ENCODE measurements at places on chromosomes 4 and X.

DNA sequence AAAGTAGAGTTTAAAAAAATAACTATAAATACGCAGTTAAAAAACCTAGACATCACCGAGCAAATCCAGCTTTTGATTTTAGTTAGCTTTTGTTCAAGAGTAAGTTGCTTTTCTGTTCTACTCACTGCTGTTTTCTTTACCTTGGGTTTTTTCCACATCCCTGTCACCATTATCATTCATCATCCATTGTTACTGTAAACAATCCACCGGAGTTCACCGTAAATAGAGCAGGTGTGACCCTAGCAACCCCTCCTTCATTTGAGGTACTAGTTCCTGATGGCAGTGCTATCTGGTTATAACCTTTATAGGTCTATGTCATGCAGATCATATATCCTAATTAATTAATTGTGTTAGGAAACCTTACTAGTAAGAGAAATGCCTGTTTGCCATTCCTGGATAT, 43.0 kb upstream of the TEX13D start:
- DNase-seq, result no peak

DNA sequence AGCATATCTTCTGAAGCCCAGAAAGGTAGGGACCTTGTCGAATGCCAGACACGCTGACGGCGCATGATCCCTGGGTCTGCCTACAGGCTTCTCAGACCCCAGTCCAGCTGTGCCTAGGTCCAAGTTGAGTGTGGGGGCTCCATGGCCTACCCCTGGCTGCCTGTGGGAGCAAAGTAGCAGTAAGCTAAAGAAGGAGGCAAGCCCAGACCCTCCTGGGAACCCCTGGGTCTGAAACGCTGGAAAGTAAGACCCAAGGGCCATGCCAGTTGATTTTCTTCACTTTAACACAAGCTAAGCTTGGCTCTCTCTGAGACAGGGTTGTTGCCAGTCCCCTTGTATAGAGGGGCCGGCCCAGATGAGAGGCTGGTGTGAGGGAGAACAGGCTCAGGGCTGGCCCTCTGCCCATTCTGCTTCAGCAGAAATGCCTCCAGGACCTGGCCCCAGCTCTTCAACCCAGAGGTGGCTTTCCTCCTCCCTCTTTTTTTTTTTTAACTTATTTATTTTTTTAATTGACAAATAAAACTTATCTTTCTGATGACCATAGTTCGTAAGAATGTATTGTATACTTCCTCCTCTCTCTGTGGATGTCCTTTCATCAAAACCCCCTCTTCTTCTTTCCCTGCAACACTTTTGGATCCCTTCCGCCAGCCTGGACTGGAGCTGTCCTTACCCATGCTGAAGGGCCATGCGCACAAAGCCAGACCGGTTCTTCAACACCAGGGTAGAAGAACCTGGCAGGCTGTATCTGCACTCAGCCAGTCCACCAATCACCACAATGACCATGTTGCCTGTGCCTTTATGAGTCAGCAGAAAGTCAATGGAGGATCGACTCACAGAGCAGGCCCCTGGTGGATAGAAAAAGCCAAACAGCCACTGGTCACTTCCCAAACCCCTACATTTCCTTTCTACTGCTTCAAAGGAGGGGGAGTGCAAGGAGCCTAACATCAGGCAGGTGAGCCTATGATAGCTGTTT, 7.1 kb downstream of the AWAT2 start:
- DNase-seq, result no peak

DNA sequence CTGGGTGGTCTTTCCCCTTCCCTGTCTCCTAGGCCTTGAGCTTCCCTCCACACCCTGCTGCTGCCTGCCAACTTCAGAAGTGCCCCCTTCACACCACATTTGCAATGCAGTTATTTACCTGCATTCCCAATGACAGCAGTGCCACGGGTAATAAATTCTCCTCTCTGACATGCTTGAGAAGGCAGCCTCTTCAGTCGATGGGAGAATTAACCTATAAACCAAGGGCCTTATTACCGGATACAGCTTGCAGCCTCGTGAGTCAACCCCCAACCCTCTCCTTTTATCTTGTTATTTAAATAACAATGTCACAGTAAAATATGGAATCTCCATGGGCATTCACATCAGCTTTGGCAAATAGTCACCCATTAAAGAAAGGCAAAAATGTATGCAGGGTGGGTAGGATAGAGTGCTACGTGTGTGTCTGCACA, 34.7 kb upstream of the LGI2 start:
- DNase-seq, result peak; percentile 82

DNA sequence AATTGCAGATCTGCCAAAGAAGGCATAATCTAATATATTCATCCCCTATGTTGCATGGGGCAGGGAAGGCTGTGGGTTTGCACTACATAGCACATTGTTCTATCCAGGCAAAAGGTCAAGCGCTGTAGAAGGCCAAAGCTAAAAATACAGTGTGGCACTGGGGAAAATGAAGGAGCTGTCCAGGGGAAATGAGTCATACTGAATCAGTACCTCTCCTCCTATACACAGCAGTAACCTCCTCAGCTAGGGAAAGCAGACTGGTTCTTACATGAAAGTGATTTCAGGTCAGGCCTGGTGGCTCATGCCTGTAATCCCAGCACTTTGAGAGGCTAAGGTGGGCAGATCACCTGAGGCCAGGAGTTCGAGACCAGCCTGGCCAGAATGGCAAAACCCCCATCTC, 31.0 kb upstream of the SLC25A4 start:
- peak; percentile 99 for DNase-seq

GRCh38 chrX:108001218-108001814, 19.1 kb upstream of the TEX13B start:
- DNase-seq, result peak; percentile 52

DNA sequence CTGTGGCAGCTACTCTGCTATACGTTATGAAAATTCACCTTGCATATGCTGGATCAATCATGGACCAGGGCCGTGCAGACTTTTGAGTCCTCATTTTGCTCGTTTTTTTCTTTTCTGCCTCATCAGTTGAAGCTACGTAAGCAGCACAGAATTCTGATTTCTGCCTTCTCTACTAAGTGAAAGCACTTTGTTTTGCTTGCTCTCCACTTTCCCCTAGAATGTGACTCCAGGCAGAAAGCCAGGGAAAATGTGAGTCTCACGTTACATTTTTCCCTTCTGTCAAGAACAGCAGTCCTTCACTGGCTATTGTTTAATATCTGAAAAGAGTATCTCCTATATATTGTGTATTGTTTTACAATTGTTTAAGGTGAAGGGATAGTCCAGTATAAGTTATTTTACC, 1840.1 kb downstream of the PCDH7 start:
- peak; percentile 56 for DNase-seq

- DNase-seq, result no peak
Measured at GRCh38 chr4:20181926-20182325, 69.8 kb upstream of the SLIT2 start.
